ENCODE measurements at places on chromosomes 2 and 18. TPM values are rescaled to one million over a fixed set of nuclear protein-coding genes. Genes with fewer than 3 reads are reported as not detected.

GRCh38 chr2:8663997-8664396, 17.9 kb upstream of the ID2 start:
- no peak overlapping the region for H3K27ac ChIP-seq
- no peaks in the 10 kb centered on the region for H3K36me3 ChIP-seq
- DNase-seq = no peak

GRCh38 chr2:8413589-8414135, 268.2 kb upstream of the ID2 start:
- H3K4me3 ChIP-seq = no peak overlapping the region
- no peaks in the 10 kb centered on the region for H3K36me3 ChIP-seq
- H3K4me1 ChIP-seq = peaks cover 12% of the 10 kb centered on the region
- H3K27ac ChIP-seq = no peak overlapping the region

GRCh38 chr2:95010718-95011117, 14.8 kb upstream of the MAL start:
- DNase-seq = no peak
- no peaks in the 10 kb centered on the region for H3K4me1 ChIP-seq
- H3K27me3 ChIP-seq = no peaks in the 10 kb centered on the region
- H3K27ac ChIP-seq = no peak overlapping the region

DNA sequence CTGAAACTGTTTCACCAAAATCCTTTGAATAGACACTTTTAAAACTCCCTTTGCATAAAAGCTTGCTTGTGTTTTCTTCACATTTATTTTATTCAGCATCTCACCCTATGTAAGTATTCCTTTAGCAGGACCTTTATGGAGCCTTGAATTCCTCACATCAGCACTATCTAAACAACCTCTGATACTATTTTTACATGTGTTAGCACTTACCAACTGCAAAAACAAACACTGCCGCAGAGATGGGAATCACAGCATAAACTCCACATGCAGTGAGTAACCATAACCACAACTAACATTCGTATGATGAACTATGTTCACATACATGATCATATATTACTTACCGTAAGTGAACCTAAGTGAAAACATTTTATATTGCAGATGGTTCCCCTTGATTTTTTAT, 15.4 kb downstream of the FBXO15 start:
- H3K4me3 ChIP-seq = no peak overlapping the region
- DNase-seq = no peak
- peaks cover 6% of the 10 kb centered on the region for H3K27me3 ChIP-seq
- H3K4me1 ChIP-seq = no peaks in the 10 kb centered on the region

DNA sequence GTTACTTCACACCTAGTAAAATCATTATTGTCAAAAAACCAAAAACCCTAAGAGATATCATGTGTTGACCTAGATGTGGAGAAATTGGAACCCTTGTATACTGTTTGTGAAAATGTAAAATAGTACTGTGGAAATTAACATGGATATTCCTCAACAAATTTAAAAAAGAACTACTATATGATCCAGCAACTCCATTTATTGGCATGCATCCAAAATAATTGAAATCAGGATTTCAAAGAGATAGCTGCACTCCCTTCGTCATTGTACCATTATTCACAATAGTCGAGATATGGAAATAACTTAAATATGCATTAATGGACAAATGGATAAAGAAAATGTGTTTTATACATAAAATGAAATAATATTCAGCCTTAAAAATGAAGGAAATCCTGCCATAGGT, 105.3 kb upstream of the ZC3H15 start:
- no peak for DNase-seq
- no peaks in the 10 kb centered on the region for H3K36me3 ChIP-seq
- no peak overlapping the region for H3K27ac ChIP-seq
- no peaks in the 10 kb centered on the region for H3K4me1 ChIP-seq
- no peaks in the 10 kb centered on the region for H3K27me3 ChIP-seq
- no peak overlapping the region for H3K4me3 ChIP-seq

GRCh38 chr18:55696811-55697210, 108.8 kb upstream of the TCF4 start:
- H3K27ac ChIP-seq = no peak overlapping the region
- H3K4me3 ChIP-seq = no peak overlapping the region

DNA sequence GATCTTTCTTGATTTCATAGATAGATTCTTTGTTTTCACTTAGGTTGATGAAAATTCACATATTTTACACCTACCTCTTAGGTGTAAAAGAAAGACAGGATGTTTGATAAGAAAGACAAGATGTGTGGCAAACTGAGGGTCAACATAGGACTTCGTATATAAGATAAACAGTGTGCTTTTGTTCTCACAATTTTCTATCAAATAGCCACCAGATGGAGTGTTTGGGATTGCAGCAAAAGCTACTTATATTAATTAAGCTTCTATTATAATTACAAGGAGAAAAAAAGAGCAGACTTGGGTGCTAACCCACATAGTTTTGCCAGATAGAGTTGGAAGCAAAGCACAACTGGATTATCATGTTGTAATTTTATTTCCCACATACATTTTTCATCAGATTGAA, 232.9 kb downstream of the CDH7 start:
- DNase-seq = peak; percentile 30
- H3K4me1 ChIP-seq = no peaks in the 10 kb centered on the region

DNA sequence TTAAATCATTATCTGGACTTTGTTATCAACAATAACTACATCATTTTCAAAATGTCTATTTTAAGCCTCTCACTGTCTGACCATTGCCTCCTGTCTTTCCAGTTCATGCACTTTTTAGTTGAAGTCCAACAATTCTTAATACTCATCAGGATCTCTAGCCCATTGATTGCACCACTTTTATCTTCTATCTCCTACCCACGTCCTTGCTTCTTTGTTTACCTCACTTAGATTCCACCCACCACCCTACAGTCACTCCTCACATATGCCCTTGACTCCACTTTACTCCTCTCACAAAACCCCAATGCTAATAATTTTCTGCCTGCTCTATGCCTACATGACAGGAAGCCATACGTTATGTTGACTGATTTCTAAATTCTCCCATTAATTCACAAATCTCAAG, 21.9 kb downstream of the TACR1 start:
- peaks cover 4% of the 10 kb centered on the region for H3K4me1 ChIP-seq
- no peak overlapping the region for H3K27ac ChIP-seq
- H3K27me3 ChIP-seq = no peaks in the 10 kb centered on the region
- no peaks in the 10 kb centered on the region for H3K36me3 ChIP-seq

DNA sequence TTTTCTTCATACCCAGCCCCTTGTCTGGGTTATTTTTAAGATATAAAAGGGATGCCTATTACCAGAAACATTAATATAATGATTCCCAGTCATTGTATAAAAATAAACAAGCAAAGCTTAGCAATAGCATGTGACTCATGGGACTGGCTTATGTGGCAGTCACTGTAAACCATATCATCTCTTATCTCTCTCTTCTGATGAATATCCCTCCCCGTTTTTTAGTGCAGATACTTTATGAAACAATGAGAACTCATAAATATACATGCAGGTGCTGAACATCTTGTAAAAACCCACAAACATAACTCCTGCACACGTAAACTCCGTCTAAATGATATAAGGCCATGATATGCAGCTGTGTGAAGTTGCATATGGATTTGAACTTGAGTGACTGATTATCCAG, 154.9 kb downstream of the MGAT5 start:
- no peaks in the 10 kb centered on the region for H3K36me3 ChIP-seq
- peak overlapping the region; percentile 51 for H3K27ac ChIP-seq
- H3K27me3 ChIP-seq = no peaks in the 10 kb centered on the region
- peaks cover 51% of the 10 kb centered on the region for H3K4me1 ChIP-seq

GRCh38 chr2:14601156-14601770, 31.3 kb upstream of the LRATD1 start:
- H3K4me1 ChIP-seq = no peaks in the 10 kb centered on the region
- H3K36me3 ChIP-seq = no peaks in the 10 kb centered on the region
- H3K4me3 ChIP-seq = no peak overlapping the region
- DNase-seq = peak; percentile 43

RAB12 gene
- 54.9 TPM for total RNA-seq

NFE2L2 gene
- total RNA-seq = 24.2 TPM

CYP26B1 gene
- 3.9 TPM for total RNA-seq
